ENCODE measurements at places on chromosomes 2 and 18.

DNA sequence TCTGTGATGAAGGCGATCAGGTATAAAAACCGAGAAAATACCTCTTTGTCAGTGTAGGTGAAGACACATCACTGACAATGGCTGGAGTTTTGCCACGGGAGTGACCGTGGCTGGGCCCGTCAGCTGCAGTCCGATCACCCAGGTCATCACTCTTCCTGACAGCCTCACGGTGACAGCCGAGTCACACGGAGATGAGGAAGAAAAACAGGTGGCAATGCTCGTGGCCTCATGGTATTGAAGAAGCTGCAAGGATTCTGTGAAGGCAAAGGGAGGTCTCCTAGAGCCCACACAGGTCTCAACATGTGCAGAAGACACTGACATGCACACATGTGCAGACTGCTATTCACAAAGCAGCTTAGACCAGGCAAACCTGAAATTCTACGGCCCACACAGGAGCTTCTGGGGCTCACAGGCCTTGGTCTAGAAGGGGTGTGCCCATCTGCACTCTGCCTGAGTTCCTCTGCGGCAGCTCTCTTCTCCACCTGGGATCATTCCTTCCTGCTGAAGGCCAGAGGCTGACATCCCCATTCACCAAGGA, 7.4 kb downstream of the COPS9 start:
- no peak for DNase-seq

GRCh38 chr2:367246-367645, 79.4 kb upstream of the ALKAL2 start:
- no peak for DNase-seq

DNA sequence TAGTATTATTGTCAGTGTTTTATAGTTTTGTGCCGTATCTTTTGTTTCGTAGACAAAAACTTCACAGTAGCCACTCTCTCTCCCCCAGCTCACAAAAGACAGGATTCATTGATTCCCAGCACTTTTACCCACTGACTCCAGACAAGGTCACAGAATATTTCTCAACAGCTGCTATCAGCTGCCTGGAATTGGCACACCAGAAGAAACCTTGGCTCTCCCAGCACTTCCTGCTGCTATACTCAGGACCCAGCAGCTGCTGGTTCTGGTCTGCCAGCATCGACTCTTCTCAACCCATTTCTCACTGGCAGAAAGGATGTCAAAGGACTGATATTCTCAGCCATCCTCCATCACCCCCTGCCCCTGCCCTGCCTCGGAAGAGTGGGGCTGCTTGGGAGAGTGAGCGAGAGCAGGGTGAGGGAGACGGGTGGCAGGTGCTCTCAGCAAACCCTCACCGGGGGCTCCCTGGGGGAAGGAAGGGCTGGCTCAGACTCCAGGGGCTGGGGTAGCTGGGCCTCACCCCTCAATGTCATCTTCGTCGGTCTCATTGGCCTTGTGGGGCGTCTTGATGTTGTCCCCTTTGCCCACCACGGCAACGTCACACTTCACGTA, 6.1 kb upstream of the OTOF start:
- DNase-seq: no peak

- DNase-seq: no peak
Measured at GRCh38 chr2:112749755-112750559, 14.5 kb downstream of the CKAP2L start.

DNA sequence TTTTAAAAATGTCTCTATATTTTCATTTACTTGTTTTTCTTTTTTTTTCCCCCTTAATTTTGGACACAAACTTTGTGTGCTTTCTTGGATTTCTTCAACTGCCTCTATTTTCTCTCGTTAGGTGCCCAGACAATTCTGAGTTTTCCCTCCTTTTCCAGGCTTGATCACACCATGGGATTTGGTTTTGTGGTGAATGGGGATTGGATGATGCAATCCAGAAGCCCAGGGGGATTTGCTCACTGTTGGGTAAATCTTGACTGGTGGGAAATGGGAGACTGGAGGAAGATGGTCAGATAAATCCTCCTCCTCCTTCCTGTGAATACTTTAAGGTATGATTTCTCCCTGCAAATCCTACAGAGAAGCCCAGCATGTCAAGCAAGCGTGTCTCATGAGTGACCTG, 19.5 kb upstream of the PAX8 start:
- DNase-seq: no peak

GRCh38 chr2:27231921-27232320, 14.8 kb downstream of the CAD start:
- no peak for DNase-seq

GRCh38 chr2:192983173-192983572, 788.4 kb upstream of the TMEFF2 start:
- DNase-seq: no peak

DNA sequence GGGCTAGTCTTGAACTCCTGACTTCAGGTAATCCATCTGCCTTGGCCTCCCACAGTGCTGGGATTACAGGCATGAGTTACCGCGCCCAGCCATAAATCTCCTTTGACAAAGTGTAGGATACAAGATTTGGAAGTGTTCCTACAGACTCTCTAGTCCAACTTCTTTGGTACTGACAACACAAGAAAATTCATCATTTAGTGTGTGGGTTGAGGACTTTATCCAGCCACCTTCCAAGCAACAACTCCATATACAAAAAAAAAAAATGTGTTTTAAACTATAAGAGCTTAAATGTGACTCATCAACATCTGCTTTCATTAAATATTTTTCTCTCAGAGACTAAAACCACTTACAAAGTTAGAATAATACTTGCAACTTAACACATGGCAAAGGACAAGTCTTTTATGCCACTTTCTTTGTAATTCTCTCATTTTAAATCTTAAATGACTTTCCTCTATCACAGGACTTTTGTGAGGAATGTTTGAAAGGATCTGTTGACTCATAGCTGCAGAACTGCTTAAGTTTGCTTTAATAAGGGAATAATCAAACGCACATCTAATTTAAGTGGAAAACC, 46.2 kb upstream of the ITGAV start:
- DNase-seq: no peak

DNA sequence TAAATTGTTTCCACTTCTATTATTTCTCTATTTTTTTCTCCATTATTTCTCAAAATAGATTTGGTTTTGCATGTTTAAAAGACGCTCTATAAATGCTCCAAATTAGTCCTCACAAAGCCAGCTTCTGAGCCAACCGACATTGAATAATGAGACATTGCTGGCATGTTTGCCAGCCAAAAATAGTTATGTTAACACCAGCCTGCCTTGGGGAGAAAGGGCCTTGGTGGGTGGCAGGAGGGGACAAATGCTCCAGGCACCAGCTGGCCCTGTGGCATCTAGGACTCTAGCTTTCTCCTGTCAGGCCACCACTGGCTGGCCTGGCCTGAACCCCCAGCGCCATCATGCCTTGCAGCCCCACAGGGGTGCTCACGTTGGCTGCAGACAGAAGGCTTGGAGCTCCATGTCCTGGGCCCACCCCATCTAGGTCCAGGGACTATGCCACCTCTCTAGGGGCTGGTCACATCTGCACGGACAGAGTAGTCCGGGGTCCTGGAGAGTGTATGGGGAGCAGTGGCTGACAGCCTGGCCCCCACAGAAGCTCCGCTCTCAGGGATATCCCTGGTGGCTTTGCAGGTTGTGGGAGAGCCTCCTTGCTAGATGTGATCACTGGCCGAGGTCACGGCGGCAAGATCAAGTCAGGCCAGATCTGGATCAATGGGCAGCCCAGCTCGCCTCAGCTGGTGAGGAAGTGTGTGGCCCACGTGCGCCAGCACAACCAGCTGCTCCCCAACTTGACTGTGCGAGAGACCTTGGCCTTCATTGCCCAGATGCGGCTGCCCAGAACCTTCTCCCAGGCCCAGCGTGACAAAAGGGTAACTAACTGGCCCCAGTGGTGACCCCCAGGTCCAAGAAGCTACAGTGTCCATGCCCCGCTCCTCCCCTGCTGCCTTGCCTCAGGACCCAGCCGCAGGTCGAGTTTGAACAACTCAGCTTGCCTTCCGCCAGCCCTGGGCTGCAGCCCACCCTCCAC, 12.5 kb downstream of the ABCG8 start:
- no peak for DNase-seq

DNA sequence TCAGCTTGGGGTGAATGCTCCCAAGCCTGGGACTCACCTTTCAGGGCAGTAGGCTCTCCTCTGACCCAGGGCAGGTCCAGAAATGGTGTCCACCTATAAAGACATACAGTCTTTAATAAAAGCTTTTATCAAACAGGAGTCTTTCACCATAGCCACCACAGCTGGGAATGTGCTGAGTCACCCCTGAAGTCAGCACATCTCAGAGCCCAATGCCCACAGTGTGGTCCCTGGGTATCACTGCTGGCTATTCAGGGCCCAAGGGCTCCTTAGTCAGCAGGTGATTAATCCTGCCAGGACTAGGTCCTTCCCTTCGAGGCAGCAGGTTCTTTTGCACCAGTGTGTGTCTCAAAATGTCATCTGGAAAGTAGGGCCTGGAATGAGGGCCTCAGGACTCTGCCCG, 181.9 kb downstream of the MEMO1 start:
- DNase-seq: no peak
